ENCODE measurements at places on chromosomes 6 and 20.
A peak's percentile ranks its signal among the peaks of the same experiment; 100 is the strongest.

DNA sequence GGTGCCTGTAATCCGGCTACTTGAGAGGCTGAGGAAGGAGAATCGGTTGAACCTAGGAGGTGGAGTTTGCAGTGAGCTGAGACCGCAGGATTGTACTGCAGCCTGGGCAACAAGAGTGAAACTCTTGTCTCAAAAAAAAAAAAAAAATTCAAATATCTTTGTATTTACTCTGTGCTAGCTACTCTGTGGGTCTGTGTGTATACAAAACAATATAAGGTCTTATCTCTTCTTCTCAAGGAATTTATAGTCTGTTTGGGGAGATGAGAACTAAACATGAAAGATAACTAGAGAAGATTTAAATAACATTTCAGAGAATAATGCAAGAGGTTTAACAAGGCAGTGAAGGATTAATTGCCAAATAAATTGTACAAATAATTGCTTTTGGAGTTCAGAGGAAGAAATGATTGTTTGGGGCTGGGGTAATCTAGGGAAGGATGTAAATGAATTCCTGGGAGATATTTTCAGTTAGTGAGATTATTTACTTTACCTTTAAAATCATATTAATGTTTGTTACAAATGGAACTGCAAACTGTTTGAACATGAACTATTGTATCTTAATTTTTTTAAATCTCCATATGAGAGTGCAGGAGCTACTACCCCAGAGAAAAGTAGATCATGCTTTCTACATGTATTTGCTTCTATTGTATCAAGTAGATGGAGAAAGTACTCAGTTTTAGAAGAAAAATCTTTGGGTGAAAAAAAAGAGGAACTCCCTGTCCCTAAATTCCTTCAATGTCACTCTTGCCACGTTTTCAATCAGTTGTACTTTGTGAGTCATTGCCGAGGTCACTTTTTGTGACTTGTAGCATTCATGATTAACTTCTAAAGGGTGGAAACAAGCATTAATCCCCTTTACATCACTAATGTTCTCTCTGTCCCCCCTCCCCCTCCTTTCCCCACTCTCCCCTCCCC, 39.0 kb downstream of the NCOA3 start:
- no peak for DNase-seq

DNA sequence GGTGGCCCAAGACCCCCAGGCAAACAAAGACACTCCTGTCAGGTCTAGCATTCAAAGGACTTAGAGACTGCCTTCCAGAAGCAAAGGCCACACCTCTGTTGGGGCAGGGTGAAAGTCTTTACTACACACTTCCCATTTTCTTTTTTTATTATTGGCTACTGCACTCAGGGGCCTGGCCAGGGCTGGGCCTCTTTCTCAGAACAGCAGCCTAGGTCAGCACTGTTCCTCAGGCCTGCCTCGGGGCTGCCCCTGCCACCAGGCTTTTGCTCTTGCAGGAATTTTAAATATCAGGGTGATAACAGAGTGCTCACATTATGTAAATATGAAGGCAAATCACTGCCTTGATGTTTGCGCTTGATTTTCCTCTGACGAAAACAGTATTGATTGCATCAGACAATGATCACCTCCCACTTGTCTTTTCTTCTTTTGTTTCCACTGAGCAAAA, 18.5 kb downstream of the GSTA4 start:
- DNase-seq, result no peak

DNA sequence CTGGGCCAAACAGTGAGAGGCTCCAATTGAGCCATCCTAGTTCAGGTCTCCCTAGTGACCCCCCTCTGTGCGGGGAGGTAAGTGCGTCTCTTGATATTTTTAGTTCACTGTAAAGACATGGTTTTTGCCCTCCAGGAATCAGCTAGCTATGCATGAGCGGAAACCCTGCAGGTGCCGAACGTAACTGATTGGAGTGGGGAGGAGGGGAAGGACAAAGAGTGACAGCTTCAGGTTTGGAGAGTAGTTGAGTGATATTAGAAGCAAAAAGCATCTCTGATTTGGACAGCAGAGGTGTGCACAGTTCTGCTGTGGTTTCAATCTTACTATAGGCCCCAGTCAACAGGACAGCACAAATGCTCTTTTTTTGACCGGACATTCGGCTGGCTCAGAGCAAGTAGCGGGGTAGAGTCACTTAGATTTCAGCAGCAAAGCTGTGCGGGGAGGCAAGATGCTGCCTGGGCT, 31.8 kb downstream of the TBC1D7 start:
- DNase-seq, result no peak

GRCh38 chr6:72580281-72580940, 41.5 kb upstream of the KCNQ5 start:
- DNase-seq, result peak; percentile 3

DNA sequence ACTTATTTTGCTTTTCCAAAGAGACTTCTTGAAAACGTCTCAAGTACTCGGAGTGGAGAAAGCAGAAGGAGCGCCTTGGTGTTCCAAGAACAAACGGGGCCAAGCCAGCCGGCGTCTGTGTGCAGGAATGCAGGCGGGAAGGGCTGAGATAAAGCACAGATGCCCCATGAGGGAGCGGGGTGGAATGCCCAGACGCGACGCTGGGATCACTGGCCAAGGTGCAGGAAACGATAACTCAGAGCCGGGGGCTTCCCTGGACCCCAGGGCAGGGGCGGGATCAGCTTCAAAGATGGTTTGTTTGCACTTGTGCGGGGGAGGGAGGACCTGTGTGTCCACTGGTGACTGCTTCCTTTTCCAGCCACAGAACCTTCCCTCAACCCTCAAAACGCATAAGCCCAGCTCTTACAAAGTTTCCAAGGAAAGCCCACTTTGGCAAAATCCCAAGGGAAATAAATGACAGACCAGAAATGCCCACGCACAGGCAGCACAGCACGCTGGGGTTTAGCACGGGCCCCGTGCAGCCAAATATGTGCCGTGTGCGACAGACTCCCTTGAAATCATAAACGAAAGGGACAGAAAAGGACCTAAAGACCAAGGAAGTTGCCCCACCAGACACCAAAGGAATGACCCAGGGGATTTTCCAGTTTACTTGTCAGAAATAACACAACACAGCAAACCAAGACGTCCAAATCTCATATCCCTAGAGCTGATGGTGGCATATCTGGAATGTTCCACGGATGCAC, 113.9 kb downstream of the NFATC2 start:
- DNase-seq, result no peak
